ENCODE measurements at places on chromosomes 6 and 20. TPM values are rescaled to one million over a fixed set of nuclear protein-coding genes. Genes with fewer than 3 reads are reported as not detected.

SAMD3 gene
- 4.4 TPM for total RNA-seq

- peak; percentile 38 for DNase-seq
These were observed 265.0 kb downstream of the ADGRG6 start for GRCh38 chr6:142566628-142567396.

DNA sequence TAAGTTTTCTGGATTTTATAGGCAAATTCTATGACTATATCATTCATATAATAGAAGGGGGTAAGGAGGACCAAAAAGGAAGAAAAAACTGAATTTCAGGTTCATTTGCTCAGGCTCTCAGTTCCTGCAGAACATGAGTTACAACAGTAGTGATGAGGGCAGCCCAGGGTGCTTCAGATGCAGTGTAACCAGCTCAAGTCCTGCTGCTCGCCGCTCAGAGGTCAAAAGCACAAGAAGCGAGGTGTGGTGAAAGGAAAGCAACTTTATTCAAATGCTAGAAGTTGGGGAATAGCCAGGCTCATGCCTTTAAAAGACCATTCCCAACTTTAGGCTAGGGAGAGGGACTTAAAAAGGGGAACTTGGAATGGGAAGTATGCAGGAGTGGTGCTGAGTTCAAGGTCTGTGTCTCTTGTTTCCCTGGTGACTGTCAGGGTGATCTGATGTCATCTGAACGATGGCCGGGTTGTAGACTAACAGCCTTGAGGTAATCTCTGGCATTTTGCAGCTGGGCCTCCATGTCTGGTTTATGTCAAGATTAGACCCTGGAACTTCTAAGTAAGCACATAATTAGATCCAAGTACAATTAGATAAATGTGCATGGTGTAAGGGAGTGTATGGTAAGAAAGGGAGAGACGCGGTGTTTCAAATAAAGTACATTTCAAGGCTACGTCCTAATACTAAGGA, 14.5 kb upstream of the SEC63 start:
- no peak for DNase-seq

DNA sequence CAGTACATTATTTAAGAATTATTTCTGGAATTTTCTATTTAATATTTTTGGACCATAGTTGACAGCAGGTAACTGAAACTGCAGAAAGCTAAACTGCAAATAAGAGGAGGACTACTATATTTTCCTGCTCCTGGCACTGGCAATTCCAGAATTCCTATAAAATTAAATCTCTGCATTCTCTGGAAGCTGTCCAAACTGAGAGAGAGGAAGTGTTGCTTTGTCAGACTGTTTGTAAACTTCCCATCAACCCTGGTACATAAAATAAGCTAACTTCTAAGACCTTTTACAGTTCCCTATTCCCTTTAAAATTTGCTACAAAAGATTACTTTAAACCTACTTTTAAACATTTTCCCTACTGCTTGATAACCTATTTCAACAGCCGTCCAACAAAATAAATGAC, 196.1 kb upstream of the RUNX2 start:
- no peak for DNase-seq

DNA sequence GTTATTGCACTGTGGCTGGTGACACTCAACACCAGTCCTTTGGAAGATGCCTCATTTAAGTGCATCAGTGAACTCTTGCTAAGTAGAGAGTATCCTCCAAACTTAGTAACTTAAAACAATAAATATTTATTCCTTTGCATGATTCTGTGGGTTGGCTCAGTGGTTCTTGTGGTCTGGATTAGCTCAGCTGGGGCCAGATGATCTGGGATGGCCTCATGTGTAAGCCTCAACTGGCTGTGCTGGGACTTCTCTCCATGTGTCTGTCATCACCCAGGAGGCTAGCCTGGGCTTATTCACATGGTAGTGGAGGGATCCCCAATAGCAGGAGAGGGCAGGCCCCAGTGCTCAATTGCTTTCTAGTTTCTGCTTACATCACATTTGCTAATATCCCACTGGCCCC, 8.3 kb downstream of the LRRN4 start:
- no peak for DNase-seq

DNA sequence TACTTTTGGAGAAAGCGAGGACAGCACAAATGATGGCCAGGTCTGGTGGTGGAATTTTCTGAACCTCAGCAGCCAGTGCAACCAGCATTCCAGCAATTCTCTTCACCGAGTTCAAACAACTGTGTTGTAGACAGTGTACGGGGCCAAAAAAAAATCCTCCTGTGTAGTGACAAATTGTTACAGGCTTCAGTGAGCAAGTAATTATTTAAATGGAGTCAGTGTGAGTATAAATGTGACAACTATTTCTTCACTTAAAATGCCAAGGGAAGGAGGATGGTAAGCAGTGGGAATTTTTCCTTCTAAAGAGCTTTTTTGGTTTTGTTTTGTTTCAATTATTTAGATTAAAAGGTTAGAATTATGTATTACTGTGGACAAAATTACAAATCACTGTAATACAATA, 154.1 kb downstream of the TMEM242 start:
- DNase-seq: no peak

DNA sequence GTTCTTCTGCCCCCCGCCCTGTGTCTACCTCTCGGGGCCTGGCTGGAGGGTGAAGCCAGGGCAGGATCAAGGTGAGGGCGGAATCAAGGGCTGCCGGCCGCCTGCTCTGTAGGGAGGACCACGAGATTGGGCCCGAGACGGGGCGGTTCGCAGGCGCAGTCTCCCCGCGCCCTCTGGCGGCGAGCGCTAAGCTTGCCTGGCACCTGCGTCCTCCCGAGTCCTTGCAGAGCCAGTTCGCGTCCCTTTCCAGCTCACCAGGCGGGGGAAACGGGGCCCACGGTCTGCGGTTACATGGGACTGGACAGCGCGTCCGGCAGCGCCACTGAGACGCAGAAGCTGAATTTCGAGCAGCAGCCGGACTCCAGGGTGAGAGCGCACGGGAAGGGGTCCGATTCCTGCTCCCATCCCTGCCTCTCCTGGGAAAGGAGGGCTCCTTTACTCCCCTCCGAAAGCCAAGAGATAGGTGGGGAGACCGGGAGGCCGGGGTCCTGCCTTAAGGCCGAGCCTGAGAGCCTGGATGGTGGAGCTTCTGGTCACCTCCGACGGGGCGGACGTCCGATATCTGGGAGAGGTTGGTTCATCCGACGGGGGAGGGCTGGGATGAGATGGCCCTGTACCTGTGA, 3.6 kb upstream of the MATN4 start:
- peak; percentile 68 for DNase-seq

- DNase-seq: no peak
These were observed 18.1 kb downstream of the STXBP5 start for GRCh38 chr6:147222160-147222838.

- DNase-seq: no peak
These were observed 126.2 kb upstream of the ARID1B start for GRCh38 chr6:156650896-156651390.

DNA sequence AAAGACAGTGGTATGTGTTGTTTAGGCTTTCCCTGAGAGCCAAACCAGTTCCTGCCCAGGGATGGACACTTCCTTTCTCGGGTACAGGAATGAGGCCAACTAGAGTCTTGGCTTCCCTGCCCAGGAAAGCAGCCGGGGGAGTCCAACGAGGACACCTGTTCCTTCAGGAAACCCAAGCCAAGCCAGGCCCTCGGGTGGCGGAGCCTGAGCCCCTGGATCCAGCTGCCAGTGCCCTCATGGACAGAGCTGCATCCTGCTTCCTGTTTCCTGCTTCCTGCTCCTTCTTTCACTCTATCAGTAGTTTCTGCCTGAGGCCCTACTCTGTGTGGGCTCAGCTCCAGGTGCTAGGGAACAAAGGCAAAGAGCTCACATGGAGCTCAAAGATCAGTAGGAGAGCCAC, 7.9 kb upstream of the SIRPA start:
- no peak for DNase-seq

Data from transverse colon (tissue), 4 donors.